Hematopoietic multipotent progenitor cell treated with erythropoietin and hydrocortisone succinate and interleukin-3 and kit ligand, for 8 days (in vitro differentiated cells): ENCODE measurements at places on chromosomes 1 and 21.

DNA sequence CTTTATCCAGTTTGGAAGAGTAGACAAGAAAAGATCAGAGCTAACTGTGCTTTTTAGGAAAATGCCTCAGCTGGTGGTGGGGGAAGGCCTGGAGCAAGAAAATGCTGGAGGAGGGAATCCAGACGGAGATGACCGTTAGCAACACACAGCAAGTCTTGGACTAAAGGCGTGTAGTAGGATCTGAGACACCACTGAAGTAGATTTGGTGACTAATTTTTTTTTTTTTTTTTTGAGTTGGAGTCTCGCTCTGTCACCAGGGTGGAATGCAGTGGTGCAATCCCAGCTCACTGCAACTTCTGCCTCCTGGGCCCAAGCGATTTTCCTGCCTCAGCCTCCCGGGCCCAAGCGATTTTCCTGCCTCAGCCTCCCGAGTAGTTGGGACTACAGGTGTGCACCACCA lies 41.2 kb downstream of the LPAR3 start:
- no peak for DNase-seq

GRCh38 chr1:165645654-165646366 lies 14.8 kb downstream of the MGST3 start:
- DNase-seq = peak; percentile 99

- no peak for DNase-seq
Measured at GRCh38 chr1:29112705-29113412, 10.8 kb downstream of the TMEM200B start.

DNA sequence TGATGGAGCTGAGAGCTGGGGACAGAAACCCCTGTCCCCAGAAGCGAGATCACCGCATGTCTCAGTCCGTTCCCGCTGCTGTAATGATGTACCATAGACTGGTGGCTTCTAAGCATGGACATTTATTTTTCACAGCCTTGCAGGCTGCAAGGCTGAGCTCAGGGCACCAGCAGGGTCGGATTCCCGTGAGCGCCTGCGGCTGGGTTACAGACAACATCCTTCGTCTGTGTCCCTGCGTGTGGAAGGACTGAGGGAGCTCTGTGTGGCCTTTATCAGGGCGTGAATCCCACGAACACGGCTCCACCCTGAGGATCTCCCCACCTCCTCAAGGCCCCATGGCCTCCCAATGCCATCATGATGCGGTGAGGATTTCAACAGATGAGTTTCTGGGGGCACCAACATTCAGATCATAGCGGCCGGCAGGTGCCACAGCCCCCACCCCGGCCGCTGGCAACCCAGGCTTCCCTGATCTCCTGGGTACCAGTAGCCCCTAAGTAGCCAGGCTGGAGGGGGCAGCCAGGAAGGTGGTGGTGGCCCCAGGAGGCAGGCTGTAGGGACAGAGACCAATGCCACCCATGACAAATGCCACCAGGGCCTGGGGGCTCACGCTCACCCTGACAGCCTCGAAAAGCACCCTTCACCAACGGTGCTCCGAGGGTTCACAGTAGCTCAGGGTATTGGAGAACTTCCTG lies 104.4 kb downstream of the CRYAA start:
- no peak for DNase-seq

- no peak for DNase-seq
Measured at GRCh38 chr1:62450301-62450700, 13.5 kb downstream of the USP1 start.

GRCh38 chr21:30491963-30492428 lies at the start of gene KRTAP19-3:
KRTAP19-3 (minus strand) TSS chr21:30492013; CDS start chr21:30491957, 56 bp downstream.
- DNase-seq = no peak

GRCh38 chr1:202656057-202656456 lies 54.2 kb downstream of the SYT2 start:
- no peak for DNase-seq

DNA sequence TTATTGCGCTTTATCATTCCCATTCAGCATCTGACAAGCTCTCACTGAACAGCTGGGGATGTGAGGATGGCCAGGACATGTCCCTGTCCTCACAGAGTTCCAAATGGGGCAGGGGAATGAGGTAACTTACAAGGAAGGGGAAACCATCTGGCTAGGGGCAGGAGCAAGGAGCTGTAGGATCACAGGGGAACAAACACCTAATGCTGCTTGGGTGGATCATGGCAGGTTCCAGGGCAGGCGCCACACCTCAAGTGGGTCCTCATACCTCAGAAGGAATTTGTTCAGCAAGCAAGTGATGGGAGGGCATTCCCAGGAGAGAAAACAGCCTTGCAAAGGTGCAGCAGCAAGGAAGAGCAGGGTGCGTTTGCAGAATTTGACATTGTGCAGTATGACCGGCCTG lies 35.1 kb upstream of the GRIK3 start:
- DNase-seq = no peak

- no peak for DNase-seq
Measured at GRCh38 chr1:228094432-228095016, 8.6 kb downstream of the C1orf35 start.

DNA sequence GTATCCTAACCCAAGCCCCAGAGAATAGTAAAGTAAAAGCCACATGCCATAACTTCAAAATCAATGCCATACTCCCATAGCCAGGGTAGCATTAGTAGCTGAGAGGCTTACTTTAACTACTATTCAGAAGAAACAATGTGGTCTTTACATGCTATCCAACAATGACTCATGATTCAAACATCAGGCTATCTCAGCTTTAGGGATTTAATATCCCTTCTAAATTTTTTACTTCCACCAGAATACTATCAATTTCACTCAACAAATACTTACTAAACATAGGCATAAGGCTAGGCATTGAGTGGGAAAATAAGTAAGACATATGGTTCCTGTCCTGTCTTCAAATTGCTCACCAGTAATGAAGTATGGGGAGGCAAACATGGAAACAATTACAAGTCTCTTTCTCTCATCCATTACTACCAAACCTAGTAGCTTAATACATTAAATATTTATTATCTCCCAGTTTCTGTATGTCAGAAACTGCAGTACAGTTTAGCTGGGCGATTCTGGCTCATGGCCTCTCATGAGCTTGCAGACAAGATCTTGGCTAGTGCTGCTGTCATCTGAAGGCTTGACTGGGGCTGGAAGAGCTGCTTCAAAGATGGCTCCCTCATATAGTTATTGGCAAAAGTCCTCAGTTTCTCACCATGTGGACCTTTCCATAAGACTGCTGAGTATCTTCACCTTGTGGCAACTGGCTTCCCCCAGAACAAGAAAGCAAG lies 30.7 kb downstream of the EVI5 start:
- DNase-seq = no peak

GRCh38 chr1:213934649-213935048 lies 53.1 kb upstream of the PROX1 start:
- no peak for DNase-seq

GRCh38 chr1:228363686-228364067 lies 43.0 kb downstream of the TRIM11 start:
- DNase-seq = no peak

DNA sequence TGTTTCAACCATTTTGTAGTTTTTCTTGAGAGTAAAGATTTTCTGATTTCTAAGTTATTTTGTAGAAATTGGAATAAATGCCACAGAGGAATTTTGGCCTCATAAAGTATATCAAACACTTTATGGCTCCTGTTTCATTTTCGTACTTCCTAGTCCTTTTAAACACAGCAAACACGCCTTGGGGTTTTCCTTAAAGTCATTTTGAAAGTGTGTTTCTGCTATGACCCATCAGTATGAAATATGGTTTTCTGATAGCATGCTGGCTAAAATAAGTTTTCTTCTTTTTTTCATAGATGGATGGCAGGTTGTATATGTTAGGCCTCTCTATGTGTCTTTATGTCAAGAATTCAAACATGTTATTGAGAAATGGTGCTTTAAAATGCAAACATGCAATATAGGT lies 940.1 kb upstream of the TMPRSS15 start:
- DNase-seq = no peak

GRCh38 chr1:101004670-101005069 lies 20.9 kb downstream of the DPH5 start:
- DNase-seq = no peak

DNA sequence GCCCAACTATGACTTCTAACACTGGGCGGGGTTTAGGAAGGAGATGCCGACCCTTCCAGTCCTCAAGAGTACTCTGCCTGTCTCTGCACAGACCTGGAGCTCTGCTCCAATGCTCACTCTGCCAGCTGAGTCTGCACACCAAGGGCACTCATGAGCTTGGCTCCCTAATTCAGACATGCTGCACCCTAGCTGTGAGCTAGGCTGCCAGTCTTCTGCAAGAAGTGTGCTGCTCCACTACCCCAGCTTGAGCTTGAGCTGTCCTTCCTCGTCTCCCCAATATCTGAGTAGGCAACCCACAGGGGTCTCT lies 13.2 kb downstream of the TP53BP2 start:
- DNase-seq = no peak
